ENCODE measurements at places on chromosomes 1 and 21.

GRCh38 chr1:2381741-2382620 lies 9.4 kb downstream of the MORN1 start:
- peak; percentile 92 for DNase-seq

DNA sequence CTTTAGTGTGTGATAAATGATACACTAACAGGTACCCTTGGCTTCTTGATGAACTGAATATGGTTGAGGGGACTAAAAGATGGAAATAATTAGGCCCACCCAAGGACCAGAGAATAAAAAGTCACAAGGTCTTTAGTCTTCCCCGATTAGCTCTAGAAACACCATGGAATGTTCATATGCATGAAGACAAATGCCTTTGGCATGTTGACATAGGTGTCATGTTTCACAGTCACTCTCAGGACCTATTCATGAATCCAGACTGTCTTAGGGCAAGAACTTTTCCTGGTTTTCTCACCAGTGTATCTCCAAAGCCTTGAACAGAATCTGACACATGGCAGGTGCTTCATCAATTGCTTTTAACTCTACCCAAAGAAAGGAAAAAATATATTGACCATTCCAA lies 412.8 kb downstream of the AJAP1 start:
- DNase-seq = no peak

DNA sequence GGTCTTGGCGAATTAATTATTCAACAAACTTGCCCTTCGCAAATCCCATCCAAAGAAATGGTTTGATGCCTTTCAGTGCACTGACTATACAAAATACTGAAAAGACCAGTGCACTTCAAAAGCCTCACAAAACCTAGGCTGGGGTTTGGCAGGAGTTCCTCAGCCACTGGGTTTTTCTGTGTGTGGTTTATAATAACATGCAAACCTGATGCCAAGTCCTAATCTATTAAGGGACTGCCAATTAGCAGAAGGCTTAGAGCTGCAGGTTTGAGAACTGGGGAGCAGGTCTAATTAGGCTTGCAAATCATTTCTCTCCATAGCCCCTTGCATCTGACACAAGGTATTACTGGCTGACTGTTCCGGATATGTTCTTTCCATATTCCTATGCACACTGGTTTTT lies 27.7 kb downstream of the PLPP3 start:
- DNase-seq = no peak

DNA sequence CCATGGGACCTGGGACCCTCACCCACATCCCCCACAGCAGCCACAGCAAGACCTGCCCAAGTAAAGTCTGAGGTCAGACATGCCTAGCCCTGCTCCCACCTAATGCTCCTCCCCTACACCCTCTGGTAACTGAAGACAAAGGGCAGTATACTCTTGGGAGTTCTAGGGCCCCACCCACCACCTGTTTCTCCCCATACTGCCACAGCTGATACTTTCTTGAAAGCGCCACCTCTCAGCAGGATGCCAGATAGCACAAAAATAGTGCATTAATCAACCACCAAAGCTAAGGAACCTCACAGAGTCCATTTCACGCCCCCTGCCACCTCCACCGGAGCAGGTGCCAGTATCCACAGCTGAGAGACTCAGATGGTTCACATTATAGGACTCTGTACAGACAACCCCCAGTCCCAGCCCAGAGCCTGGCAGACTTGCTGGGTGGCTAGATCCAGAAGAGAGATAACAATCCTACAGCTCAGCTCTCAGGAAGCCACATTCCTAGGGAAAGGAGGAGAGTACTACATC lies 238.1 kb downstream of the LRRC40 start:
- no peak for DNase-seq

- no peak for DNase-seq
Observed at GRCh38 chr1:210250665-210250997, 18.0 kb downstream of the SERTAD4 start.

DNA sequence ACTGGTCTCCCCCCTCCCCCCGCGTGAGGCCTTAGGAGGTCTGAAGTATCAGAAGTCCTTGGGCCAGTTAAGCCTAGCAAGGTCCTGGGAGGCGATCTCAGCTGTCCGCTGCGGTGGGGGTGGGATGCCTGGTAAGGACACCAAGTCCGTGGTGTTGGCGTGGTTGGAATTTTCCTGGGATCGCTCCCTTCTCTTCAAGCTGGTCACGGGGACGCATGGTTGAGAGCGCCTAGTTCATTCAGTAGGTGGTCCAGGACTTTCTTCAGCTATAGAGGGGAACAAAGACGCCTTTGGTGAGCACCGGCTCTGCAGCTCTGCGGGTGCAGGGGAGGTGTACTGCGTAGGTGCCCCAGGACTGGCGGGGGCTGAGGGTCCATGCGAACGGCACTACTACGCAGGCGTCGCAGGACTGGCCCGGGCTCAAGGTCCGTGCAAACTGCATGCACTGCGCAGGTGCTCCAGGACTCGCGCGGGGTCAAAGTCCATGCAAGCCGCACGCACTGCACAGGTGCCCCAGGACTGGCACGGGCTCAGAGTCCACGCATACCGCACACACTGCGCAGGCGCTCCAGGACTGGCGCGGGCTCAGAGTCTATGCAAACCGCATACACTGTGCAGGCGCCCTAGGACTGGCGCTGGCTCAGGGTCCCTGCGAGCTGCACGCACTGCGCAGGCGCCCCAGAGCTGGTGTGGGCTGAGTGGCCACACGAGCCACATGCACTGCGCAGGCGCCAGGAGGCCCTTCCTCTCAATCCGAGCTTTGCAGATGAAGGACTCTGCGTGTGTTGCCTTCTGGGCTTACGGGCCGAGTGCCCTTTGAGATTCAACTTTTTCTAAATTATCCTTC lies 36.6 kb upstream of the HMGN1 start:
- peak; percentile 92 for DNase-seq

- DNase-seq = no peak
Observed at GRCh38 chr1:39645411-39646043, 6.1 kb upstream of the HEYL start.

GRCh38 chr1:15485636-15486035 lies 9.7 kb downstream of the CELA2B start:
- DNase-seq = no peak

DNA sequence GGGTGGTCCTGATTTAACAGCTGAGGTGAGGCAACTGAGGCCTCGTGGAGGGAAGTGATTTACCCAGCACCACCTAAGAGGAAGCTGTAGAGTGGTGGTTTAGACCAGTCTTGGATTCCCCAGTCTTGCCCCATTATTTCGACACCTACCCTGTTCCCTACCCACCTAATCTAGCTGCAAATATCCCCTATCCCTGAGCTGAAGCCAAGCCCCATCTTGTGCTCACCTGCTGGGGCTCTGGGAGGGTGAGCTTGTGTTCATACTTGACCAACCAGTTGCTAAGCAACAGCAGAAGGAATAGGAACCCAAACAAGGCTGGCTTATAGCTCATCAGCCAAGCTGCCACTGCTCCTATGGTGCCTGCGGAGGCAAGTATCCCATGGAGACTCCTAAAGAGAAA lies 2.0 kb downstream of the TEX46 start:
- DNase-seq = no peak

DNA sequence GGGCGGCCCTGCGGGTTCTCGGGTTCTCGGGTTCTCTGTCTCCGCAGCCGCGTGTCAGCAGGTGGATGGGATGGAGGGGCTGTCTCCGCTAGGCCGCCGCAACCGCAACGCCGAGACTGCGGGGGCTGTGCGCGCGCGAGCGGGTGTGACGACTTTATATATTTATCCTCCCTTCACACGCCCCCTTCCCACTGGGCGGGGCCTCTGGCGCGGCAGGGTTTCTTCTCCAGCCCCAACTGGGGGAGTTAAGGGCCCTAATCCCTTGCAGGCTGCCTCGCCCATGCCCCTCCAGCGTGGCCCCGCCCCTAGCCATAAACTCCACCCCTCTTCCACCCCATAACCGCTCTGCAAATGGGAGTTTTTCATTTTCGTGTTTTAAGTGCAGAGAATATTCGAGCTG lies 3.4 kb downstream of the IGSF21 start:
- DNase-seq = no peak

DNA sequence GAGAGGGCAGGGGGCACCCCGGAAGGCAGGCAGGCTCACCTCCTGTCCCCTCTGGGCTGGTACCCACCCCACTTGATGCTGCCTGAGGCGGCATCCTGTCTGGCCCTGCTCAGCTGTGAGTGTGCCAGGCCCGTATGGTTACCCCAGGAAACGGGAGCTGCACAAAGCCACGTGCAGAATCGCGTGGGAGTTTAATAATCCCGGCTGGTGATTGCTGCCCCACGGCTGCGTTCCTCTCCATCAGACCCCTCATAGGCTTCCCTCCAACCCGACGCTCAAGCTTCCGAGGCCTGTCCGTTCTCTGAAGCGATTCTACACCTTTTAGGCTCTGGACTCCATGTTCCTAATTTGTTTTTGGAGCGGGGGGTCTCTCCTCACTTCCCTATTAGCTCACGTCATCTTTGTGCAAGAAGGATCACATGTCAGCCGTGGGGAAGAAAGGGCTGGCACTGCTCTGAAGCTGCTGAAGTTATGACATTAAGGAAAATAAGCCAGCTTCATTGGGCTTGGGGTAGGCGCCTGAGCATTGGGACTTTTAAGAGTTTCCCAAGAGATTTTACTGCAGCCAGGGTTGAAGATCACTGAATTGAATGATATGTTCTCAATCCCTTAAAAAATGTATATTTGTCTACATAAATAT lies 1.1 kb upstream of the B3GALT5 start:
- no peak for DNase-seq

GRCh38 chr1:69455718-69456117 lies 112.0 kb upstream of the LRRC7 start:
- no peak for DNase-seq

DNA sequence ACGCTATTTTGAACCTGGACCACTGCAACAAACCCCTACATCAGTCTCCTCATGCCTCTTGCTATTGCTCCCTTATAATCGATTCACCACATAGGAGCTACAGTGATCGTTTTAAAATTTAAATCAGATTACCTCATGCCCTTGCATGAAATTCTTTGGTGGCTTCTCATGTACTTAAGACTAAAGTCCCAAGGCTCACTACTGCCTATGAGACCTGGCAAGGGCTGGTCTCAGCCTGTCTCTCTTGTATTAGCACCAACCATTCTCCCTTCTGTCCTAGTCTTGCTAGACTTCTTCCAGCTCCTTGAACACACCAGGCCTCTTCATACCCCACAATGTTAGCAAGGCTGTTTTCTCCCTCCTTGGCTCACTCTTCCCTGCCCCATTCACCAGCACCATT lies 6.5 kb upstream of the GNPAT start:
- DNase-seq = no peak

DNA sequence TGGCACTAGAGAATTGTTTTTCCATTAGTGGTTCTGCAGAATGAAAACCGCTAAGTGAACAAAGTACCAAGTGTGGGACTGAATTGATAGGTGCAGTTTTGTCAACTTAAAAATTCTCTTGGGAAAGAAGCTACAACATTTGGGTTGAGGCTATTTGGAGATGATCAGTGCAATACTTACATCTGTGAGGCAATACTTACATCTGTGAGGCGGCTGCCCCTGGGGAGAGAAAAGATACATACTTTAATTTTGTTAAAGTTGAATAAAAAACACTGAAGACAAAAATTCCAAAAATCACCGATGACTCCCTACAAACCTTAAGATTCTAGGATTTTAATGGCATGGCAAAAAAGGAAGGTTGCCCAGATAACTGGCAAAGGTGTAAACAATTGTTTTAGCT lies 1.7 kb downstream of the CFAP410 start:
- DNase-seq = no peak

DNA sequence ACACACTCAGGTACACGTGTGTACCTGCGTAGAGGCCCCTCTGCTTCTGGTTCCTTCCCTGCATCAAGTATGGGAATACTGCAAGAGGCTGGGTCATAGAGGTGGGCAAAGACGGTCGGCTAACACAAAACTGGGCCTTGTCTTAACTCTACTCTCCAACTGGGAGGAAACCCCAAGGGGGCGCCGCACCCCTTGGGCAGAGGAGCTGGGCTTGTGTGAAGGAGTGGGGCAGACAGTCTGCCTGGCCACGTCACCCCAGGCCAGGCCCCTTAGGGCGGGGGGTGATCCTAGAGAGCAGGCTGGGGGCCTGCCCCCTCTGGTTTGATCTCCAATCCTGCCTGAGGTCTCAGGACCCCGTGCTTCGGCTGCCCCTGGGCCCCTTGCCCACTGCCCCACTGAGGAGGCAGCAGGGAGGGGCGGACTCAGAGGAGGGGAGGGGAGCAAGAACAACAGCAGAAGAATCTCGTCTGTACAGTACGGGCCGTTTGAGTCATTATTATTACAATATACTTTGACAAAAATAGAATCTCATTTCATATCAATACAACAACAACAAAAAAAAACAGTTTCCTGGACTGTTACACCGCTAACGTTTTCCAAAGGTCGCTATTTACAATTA lies 34.7 kb downstream of the MEF2D start:
- no peak for DNase-seq

DNA sequence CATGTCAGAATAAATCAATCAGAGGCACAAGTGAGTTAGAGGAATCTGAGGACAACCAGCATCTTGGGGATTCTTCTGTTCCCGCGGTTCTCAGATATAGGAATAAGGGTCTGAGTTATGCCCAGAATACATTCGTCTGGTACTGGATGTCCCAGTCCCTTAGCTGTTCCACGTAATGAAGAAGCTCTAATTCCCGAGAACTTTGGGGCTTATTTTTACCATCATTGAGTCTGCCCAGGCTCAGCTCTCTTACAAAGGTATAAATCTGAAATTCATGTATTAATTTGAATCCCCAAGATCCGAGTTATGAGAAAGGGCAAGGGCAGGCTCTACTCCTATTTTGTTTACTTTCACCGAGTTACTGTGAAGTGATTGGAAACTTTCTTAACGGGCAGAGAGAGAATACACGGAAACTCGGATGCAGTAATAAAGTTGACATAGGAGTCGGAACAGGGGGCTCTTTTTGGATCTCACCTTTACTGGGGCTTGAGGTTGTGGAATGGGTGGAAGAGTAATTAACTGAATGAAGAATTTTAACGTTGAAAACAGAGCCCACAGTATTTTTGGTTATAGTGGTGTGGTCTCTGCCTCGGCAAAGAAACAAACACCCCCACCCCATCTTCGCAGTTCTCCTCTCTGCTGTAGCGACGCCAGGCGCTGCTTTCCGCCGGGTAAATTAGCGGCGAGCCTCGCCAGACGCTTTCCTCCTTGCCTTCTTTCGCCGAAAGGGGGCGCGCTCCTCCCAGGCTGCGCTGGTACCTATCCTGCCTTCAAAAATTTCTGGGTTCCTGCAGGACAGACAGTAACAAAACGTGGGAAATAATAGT lies 7.1 kb downstream of the PRRX1 start:
- peak; percentile 76 for DNase-seq

DNA sequence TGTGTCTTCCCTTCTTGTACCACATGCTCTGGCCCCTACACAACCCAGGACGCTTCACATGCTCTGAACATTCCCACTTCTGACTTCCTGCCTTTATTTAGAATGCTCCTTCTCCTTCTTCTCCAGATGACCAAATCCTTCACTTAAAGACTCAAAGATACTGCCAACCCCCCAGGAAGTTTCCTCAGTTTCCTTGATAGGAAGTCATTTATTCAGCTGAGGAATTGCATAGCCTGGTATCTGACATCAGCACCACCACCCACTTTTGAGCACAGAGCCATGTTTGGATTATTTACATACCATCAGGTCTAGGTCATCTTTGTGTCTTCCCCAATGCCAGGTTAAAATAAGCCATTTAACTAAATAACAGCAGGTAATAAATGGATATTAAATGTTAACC lies 42.4 kb downstream of the GFI1 start:
- DNase-seq = no peak

- DNase-seq = no peak
Observed at GRCh38 chr1:110548381-110548780, 29.4 kb upstream of the KCNA10 start.
